Mammary epithelial cell (primary cell): ENCODE measurements at places on chromosomes 1 and 21.

GRCh38 chr1:107867897-107868296, 97.1 kb downstream of the VAV3 start:
- DNase-seq = no peak

- no peak for DNase-seq
Observed at GRCh38 chr1:163120372-163120771, 51.2 kb downstream of the RGS4 start.

- no peak for DNase-seq
Observed at GRCh38 chr1:226420897-226421296, 13.0 kb upstream of the PARP1 start.

GRCh38 chr1:237851210-237851845, 39.4 kb downstream of the ZP4 start:
- DNase-seq = peak; percentile 41

DNA sequence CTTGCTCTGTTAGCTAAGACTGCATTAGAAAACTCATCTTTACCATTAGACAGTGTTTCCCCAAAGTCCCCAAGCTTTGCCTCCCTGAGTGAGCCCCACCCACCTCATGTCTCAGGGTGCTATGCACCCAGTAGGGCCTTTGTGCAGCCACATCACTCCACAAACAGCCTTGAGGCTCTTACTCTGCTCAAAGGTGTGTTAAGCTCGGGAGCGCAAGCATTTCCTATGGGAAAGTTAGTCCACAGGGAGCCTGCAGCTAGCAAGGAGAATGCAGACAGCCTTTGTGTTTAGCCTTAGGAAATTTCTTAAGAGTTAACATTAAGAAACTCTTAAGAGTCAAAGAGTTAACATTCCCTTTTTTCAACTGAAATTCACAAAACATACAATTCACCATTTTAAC, 278.8 kb downstream of the AJAP1 start:
- DNase-seq = no peak

DNA sequence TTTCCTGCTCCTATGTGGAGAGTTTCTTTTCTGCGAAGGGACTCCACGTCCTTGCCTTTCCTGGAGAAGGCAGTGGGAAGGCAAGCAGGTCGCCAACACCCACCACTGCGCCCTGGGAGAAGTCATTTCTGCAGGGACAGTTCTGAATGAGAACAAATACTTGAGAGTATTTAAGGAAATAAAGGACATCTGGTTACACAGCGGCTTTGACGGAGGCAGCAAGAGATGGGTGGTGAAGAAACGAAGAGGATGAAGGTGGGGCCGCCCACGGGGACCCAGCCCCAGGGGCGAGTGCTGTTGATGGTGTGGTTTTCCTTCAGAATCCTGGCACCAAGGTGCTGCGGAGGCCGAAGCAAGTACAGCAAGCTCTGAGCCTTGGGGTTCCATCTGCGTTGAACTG, 75.5 kb downstream of the PSMG1 start:
- DNase-seq = no peak

- no peak for DNase-seq
Observed at GRCh38 chr1:5891736-5892135, 100.5 kb downstream of the NPHP4 start.

DNA sequence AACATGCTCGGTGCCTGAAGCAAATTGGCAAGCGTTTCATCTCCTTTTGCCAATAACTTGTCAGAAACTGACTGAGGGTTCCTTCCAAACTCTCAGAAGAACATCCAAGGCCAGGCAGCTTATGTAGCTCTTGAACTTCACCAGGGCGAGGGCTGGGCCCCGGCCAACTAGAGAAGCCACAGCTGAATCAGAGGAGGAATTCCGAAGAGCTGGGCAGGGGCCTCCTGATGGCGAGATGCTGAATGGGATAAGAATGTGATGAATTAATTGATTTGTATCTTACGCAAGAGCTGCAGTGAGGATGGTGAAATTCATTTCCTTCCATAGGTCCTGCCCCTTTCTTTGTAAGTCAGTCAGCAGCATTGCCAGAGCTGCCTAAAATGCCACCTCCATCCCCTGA, 345.8 kb downstream of the KIF26B start:
- peak; percentile 91 for DNase-seq

DNA sequence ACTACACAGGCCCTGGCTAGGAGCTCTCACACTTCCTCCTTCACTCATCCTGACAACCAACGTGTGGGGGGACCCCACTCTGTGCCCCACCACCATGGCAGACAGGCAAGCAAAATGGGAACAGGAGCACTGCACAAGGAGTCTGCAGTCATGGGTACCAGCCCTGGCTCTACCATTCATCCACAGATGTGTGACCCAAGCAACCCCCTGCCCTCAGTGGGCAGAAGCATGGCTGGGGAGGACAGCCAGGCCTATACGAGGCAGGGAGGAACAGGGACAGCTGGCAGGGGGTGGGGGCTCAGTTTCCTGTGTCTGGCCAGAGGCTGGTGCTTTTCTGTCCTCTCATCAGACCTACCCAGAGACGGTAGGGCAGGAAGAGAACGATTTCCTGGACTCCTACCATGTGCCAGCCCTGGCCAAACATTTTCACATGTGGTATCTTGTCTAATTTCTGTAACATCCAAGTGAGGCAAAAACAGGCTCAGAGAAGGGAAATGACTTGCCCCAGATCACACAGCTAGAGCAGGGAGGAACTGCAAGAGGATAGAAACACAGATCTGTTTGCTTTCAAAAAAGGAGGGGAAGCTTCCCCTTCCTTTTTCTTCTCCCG, 178.0 kb downstream of the HIVEP3 start:
- DNase-seq = no peak

DNA sequence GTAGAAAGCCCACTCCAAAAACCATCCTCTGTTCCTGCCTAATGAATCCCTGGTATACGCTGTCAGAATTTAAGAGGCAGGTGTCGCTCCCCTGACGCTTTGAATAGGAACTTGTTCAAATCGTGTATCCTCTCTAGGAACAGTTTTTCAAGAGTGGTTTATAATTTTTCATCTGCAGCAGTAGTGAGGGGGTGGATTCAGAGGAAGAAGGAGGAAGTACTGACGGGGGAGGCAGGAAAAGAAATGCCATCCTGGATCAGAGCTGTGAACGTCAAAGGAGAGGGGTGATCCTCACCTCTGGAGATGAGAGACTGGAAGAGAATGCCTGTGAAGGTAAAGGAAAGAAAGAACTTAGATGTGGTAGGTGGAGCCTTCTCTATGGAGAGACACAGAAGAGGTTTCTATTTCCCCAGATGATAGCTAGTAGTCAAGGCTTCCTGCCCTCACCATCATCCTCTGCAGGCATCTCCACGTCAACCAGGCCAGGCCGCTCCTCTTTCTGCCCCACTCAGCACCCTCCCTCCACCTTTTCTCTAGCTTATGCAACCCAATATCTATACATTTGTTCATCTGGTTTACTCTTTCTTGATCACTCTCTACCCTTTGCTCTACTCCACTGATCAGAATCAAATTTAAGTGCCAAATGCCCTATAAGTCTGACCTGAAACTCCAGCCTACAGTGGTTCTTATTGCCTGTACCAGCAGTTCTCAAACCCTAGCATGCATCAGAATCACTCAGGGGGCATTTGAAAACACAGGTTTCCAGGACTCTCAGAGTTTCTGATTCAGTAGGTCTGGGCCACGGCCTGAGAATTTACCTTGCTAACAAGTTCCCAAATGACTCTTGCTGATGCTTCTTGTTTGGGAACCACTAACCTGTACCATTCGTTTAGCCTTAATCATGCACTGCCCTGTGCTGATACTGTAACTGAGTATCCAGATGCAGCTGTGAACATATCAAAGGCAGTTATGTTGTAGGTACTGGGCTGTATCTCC, 13.1 kb upstream of the BCL9 start:
- DNase-seq = no peak

DNA sequence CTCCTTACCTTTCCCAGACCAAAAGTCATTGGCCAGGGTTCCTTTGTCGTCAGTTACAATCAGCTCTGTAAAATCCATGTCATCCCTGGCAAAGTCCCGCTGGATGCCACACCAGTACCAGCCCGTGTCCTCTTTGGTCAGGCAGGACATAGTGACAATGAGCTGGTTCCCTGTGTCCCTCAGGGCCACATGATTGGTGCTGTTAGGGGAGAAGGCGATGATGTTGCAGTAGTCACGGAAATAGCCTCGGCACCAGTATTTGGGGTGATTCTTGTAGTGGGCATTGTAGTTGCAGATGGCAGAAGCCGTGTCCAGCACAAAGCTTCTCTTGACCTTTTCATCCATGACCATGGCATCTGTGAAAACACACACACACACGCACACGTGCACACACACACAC, 14.8 kb downstream of the ADORA3 start:
- DNase-seq = no peak

GRCh38 chr1:166902279-166902678, 26.2 kb upstream of the TADA1 start:
- DNase-seq = peak; percentile 84

DNA sequence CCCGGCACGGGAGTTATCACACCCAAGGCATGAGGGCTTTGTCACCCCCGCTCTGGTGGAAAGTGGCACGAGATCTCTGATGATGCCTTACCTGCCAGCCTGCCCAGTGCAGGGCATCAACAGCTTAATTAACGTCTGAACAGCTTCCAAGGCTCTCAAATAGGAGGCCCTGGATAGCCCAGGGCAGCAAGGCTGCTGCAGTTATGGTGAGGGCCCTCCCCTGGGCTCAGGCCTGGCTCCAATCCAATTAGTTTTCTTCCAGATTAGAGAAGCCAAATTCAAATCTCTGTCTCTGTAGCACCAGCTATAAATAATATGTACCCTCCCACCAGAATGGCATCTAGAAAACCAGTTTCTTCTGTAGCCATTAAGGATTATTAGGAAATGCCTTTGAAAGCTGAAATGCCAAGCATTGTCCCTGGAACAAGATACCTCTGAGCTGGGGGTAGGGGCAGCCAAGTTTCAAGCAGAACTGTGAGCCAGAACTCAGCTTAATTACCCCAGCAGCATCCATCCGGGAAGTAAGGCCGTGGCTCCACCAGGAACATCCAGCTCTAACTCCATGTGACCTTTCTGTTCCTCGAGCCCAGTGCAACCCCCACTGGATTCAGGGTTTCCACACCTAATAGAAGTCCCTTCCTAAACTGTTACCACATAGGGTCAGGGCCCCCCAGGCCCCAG, 12.5 kb downstream of the QSOX1 start:
- DNase-seq = no peak

DNA sequence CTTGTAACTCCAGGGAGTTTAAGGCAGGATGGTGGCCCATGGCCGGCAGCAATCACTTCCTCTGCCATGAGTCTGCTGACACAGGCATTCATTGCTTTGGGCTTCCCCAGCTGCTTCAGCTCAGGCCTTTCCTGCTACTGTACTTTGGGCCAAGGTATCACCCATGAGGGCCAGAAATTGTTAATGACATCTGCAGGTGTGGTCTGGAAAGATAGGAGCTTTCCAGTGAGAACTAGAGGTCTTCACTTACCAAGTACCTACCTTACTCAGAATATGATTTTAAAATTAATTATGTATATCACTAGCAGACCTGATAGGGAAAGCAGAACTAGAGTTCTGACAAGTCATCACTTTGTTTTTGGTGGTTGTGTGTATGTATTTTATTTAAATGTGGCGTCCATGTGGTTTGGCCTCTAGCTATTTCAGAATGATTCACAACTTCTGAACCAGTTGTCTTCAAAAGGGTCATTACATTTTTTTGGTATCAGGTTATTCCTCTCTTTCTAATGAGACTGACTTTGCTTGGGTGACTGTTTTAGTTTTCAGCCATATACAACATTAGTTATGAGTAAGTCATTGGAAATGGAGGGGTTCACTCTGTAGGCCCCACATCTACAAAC, 2.7 kb downstream of the RGL1 start:
- peak; percentile 83 for DNase-seq

DNA sequence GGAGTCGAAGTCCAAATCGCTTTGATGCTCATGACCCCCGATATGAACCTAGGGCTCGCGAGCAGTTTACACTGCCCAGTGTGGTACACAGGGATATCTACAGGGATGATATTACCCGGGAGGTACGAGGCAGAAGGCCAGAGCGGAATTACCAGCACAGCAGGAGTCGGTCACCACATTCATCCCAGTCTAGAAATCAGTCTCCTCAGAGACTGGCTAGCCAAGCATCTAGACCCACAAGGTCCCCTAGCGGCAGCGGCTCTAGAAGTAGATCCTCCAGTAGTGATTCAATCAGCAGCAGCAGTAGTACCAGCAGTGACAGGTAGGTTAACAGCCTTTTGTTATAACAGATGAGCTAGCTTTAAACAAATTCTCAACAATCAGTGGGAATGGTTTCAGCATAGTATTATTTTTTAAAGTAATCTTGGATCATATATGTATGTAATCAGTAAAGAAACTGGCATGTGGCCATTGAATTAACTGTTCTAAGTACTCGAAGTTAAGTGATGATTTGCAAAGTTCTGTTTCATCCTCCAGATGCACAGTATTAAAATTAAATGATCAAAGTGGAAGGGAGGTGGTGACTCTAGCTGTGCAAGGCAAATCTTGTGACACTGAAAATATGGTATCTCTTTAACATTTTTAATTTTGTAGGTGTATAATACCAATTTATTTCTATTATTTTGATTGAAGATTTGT, 29.0 kb downstream of the SPEN start:
- DNase-seq = no peak

DNA sequence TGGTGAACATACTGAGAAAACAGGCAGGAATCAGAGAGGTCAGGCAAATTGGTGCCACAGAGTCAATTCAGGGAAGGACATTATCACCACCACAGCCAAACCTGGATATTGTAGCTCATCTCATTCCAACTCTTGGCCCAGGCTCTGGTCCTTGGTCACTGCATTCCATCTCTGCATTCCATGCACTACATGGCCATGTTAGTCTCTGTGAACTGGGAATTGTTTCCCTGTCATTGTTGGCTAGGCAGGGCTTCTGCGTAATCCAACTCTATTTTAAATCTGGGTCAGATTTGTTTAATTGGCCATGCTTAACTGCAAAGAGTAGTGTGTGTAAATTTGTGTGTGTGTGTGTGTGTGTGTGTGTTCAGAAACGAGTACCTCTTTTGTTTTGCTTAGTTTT, 837.6 kb upstream of the ADAMTS5 start:
- DNase-seq = no peak

GRCh38 chr1:229254910-229255541, 15.9 kb upstream of the RAB4A start:
- DNase-seq = no peak

DNA sequence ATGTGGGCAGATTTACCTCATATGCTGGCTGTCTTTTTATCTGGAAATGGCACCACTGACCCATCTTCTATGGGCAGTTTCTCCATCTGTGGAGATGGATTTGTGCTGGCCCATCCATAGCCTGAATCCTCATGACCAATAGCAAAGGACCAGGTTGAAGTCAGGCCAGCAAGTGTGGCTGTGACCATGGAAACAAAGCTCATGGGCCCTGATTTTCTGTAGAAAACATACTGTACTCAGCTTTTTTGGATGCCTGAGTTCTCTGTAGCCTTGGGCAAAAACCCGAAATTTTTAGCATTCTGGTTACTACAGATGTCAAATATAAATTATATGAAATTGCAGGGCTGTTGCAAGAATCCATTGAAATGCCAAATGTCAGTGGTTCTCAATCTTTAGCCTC, 155.0 kb downstream of the PLXNA2 start:
- no peak for DNase-seq

DNA sequence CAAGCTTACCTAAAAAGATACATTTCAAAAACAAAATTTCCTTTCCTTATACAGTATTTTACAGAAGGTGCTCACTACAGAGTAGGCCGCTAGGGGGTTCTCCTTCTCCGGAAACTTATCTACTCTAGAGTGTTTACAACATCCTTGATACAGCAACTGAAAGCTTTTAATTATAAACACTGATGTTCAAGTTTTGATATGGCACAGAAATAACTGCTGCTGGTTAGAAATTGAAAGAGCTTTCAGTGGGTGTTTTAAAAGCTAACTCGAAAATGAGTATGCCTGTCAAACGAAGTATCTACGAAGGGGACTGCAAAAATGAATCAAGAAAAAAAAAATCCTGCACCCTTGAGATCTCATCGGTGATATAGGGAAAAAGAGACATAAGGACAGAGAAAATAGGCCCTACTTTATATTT, 1.0 kb downstream of the YOD1 start:
- no peak for DNase-seq
